GDM1 (cell line): ENCODE measurements at places on chromosomes 7 and 10.

GRCh38 chr10:50470798-50471582 is 152.8 kb downstream of the SGMS1 start:
- no peak for DNase-seq

- DNase-seq = no peak
Measured at GRCh38 chr7:71131256-71132126, 453 bp upstream of the GALNT17 start.

- no peak for DNase-seq
Measured at GRCh38 chr7:3867863-3868262, 566.8 kb downstream of the SDK1 start.

DNA sequence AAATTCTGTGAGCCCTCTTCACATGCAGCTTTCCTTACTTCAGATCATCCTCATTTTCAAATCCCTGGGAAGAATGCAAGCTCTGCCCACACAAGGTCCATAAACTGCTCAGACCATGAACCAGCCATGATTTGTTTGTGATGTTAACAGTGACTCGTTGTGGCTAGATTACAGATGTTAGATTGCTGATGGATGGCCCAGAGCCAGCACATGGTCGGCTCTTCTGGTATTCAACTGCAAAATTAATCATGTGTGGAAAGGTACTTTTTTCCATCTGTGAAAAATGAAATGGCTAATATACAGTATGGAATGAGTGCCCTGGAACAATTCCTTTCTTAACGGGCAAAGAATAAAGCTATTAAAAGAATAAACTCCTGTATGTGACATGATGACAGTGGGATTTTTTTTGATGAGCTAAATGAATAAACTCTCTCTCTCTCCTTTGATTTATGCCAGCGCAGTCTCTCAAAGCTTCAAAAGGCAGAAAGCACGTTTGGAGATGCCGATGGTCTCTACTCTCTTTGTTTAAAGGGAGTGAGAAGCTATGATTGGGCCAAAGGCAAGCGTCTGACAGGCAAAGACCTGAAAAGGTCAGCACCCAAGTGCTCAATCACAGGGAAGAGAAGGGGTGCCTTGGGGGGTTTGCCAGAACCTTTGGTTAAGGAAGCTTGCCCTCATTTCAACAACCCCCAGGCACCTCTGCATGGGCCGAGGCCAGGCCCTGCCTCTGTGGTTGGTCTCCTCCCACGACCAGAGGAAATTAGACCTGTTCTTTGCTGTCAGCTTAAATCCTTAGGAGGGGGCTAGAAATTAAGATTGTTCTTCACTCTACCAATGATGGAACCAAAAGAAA is 444.0 kb upstream of the NFE2L3 start:
- no peak for DNase-seq

DNA sequence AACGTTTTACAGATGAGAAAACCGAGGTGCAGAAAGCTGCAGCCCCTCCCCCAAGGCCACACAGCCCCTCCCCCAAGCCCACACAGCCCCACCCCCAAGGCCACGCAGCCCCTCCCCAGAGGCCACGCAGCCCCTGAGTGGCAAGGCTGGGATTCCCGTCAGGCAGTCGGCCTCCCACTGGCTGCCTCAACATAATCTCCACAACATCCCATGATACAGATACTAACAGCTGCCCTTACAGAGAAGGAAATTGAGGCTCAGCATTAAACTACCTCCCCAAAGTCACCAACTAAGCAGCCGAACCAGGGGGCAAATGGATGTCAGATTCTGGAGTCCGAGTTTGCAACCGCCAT is 15.9 kb downstream of the SH3PXD2A start:
- DNase-seq = no peak

GRCh38 chr10:84270708-84271107 is 25.9 kb downstream of the RGR start:
- no peak for DNase-seq

- no peak for DNase-seq
Measured at GRCh38 chr10:458421-458851, 231.0 kb downstream of the DIP2C start.

GRCh38 chr10:130045091-130045652 is 65.5 kb downstream of the C10orf143 start:
- DNase-seq = no peak

DNA sequence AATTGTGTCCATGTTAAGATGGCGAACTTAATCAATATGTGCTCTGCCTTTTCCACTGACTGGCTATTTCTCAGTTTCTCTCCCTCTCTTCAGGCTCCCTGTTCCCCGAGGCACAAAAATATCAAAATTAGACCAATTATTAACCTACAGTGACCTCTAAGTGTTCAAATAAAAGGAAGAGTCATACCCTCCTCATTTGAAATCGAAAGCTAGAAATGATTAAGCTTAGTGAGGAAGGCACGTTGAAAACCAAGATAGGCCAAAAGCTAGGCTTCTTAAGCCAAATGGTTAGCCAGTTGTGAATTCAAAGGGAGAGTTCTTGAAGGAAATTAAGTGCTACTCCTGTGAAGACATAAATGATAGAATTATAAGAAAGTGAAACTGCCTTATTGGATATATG is 81.1 kb upstream of the MBL2 start:
- DNase-seq = no peak

DNA sequence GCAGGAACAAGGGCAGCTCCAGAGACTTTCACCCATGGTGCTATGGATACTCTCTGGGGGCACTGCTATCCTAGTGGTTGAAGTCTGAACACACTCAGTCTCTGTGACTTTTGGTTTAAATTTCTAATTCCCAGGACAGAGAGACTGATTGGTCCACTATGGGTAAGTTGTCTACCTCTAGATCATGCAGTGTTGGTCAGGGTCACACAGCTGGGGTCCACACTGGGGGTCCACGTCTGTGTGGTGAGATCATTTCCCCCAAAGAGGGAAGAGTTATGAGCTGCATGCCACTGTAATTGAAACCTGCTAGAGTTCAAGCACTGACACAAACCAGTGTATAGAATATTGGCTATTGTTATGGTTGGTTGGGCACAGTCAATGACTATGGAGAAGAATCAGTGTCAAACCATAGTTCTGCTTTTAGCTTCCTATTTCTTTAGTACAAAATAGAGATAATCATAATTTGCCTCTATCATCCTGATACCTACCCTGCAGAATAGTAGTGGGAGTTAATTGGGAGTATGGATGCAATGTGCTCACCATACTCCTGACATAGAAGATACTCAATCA is 101.6 kb downstream of the PRTFDC1 start:
- no peak for DNase-seq

DNA sequence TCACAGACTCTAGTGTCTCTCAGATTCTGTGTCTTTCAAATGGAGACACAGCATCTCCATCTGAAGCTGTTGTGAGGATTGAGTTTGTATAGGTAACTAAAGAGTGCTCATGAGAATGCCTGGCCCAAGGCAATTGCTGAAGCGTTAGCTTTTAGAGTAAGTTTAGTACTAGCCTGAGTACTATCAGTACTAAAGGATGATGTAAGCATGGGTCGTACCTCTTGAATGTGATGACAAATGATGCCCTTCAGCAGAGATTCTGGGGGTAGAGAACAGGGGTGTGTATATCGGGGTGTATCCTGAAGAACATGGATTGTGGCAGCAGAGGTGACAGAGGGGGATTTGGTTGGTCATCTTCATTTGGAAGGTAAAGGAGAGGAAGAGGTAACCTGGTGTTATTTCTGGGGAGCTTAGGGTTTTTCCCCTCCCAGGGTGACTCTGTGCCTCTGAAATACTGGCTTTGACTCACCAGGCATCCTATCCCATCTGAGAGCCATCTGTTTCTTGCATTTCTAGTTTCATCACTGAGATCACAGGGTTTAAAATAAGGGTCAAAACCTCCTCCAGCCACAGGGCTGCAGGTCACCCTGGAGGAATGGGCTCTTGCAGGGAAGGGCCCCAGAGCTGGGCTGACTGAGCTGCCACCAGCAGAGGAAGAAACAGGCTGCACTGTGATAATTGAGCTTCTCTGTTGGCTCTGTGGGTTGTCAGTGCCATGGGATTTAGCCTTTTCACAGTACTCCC is 756.0 kb downstream of the KCNMA1 start:
- DNase-seq = peak; percentile 65

- DNase-seq = no peak
Measured at GRCh38 chr10:7300384-7300971, 110.4 kb downstream of the SFMBT2 start.

GRCh38 chr7:31092606-31093005 is 40.5 kb downstream of the ADCYAP1R1 start:
- DNase-seq = no peak

DNA sequence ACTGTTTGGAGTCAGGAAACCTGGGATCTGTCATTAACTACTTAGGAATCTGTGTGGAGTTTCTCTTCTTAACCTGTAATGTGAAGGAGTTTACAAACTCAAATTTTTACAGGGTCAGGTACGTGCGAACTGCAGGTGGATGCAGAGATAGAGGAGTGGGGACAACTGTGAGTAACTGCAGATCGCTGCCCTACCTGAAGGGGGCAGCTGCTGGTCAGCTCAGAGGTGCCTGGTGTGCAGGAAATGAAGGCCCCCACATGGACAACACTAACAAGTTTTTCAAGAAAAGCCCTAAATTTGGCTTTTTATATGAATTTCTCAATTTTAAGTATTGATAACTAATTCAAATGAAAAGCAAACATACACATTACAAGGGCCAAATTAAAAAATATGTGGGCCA is 380.0 kb downstream of the REEP3 start:
- no peak for DNase-seq

GRCh38 chr10:125629758-125630376 is 53.1 kb downstream of the TEX36 start:
- DNase-seq = no peak

GRCh38 chr10:108421266-108421665 is 1256.8 kb upstream of the SORCS1 start:
- DNase-seq = no peak

DNA sequence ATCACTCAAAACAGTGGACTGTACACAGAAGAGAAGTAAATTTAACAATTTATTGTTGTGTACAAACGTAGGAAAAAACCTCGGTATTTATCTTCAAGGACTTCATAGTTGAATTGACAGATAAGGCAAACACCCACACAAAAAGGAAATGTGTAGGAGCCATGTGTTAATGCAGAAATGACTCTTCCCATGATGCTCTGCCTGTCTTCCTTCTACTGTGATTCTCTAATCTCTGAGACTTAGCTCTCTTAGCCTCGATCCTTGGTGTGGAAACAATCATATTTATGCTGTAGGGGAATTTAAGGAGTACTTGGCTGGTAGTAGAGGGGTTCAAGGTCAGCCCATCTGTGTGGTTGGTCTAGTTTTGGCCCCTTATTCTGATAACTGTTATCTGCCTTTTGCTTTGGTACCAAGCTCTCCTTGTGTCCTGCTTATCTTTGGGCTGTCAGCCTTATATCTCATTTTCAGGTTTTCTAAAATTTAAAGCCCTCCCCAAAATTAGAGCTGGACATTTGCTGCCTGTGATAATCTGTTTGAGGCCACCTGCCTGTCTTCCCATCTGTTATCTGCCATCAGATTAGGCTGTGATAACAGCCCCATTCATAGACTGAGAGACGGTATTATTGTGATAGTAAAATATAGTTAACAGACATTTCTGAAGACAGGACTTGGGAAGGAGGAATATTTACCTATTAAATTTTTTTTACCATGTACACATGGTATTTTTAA is 81.7 kb downstream of the GPR85 start:
- no peak for DNase-seq
